ENCODE measurements at places on chromosomes 3 and 15.

GRCh38 chr15:48759921-48760320 lies 50.9 kb downstream of the CEP152 start:
- DNase-seq = no peak

DNA sequence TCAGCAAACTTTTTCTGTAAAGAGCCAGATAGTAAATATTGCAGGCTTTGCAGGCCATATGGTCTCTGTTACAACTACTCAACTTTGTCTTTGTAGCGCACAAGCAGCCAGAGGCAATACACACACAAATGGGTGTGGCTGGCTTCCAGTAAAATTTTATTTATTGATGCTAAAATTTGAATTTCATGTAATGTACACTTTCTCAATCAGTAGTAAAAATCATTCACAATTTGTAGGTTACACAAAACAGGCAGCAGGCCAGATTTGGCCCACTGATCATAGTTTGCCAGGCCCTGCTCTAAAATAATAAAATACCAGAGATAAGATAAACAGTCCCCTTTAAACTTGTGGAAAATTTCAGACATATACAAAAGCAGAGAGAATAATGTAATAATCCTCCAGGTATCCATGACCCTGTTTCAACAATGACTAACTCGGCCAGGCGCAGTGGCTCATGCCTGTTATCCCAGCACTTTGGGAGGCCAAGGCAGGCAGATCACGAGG lies 330.3 kb downstream of the SHQ1 start:
- DNase-seq = no peak

DNA sequence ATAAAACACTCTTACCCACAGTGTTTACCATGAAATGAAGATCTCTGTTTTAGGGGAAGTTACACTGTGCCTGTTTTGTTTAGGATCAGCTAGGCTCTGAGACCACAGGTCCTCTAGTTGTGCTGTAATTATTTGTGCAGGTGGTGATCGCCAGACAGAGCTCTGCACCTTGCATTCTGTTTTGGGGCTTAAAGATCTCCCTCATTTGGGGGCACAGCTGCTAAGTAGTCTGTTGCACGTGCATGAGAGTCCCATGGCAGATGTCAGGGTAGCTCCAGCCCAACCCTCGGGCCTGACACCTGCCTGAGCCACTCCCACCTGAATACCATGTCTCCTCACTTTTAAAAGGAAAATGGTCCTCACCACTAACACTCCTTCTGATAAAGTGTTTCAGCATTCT lies 12.4 kb downstream of the C3orf20 start:
- no peak for DNase-seq

- no peak for DNase-seq
Observed at GRCh38 chr3:29141197-29141917, 139.5 kb upstream of the RBMS3 start.

DNA sequence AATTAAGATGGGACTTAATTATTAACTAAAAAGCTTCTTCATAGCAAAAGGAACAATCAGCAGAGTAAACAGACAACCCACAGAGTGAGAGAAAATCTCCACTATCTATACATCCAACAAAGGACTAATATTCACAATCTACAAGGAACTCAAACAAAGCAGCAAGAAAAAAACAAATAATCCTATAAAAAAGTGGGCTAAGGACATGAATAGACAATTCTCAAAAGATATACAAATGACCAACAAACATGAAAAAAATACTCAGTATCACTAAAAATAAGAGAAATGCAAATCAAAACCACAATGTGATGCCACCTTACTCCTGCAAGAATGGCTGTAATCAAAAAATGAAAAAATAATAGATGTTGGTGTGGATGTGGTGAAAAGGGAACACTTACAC lies 103.3 kb downstream of the TBL1XR1 start:
- DNase-seq = no peak

DNA sequence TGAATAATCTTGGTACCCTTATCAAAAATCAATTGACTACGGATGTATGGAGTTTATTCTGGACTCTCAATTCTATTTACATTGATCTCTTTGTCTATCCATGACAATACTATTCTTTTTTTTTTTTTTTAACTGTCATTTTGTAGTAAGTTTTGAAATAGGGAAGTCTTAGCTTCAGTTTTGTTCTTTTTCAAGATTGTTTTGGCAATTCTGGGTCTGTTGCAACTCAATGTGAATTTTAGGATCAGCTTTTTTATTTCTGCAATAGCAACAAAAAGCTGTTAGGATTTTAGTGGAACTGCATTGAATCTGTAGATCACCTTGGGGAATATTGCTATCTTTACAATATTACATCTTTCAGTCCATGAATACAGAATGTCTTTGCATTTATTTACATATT lies 21.4 kb downstream of the BTLA start:
- no peak for DNase-seq

DNA sequence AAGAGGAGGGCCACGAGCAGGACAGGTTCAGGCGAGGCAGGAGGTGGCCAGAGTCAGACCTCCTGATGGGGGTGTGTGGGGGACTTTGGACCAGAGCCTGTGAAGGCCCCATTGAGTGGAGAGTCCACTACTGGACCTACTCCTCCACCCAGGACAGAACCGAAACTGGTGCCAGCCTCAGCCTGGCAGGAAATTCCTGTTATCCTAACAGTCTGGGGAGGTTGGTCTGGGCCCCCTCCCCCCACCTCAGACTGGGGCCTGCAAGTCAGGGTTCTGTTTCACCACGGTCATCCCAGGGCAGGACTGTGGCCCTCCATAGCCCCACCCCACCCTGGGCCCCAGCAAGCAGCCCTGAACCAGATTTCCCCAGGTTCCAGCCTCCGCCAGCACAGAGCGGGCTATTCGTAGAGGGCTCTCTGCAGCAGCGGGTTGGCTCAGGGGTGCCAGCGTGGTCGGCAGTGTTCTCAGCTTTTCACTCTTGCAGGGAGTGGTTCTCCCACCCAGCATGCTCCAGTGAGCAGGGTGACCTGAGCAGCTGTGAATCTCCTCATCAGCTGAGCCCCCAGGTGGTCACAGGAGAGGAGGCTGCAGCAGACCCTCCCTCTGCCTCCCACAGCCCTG lies 217.3 kb downstream of the TBC1D2B start:
- DNase-seq = no peak

- no peak for DNase-seq
Observed at GRCh38 chr3:188476935-188477334, 323.0 kb downstream of the LPP start.

DNA sequence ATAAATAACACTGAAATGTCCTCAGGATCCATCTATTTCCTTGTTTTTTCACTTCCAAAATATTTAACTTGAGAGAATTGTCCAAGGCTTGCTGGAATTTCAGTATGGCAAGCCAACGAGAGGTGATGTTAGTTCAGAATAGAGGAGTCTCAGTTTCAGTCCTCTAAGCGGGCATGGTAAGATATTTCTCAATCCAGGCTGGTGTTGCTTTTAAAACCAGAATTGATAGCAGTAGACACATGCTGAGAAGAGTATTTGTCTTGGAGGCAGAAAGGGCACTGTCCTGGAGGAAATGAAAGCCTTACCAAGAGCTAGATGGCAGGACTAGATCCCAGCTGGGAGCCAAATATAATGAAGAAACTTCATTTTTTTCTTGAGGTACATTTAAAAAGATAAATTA lies 23.1 kb downstream of the PHLDB2 start:
- no peak for DNase-seq

DNA sequence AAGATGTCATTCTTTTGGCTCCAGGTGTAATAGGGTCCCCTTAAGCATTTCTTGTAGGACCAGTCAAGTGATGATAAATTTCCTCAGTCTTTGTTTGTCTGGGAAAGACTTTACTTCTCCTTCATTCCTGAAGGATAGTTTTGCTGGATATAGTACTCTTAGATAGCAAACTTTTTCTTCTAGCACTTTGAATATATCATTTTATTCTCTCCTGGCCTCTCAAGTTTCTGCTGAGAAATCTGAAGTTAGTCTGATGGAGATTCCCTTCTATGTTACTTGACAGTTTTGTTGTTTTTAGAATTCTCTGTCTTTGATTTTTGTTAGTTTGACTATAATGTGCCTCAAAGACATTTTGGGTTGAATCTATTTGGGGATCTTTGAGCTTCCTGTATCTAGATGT lies 181.2 kb upstream of the HES1 start:
- DNase-seq = no peak

GRCh38 chr15:57578288-57578900 lies 13.3 kb upstream of the MYZAP start:
- no peak for DNase-seq

- DNase-seq = no peak
Observed at GRCh38 chr15:83999396-84000135, 236.0 kb upstream of the GOLGA6L4 start.

GRCh38 chr3:151743855-151744254 lies 10.1 kb downstream of the AADACL2 start:
- no peak for DNase-seq

DNA sequence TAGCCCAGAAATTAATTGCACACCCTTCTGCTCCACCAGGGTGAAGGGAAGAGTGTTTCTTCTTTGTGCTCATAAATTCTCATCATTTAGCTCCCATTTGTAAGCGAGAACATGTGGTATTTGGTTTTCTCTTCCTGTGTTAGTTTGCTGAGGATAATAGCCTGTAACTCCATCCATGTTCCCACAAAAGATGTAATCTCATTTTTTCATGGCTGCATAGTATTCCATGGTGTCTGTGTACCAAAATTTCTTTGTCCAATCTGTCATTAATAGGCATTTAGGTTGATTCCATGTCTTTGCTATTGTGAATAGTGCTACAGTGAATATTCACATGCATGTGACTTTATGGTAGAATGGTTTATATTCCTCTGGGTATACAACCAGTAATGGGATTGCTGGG lies 86.8 kb downstream of the DTWD1 start:
- no peak for DNase-seq

- DNase-seq = no peak
Observed at GRCh38 chr3:53606793-53607192, 112.4 kb downstream of the CACNA1D start.

DNA sequence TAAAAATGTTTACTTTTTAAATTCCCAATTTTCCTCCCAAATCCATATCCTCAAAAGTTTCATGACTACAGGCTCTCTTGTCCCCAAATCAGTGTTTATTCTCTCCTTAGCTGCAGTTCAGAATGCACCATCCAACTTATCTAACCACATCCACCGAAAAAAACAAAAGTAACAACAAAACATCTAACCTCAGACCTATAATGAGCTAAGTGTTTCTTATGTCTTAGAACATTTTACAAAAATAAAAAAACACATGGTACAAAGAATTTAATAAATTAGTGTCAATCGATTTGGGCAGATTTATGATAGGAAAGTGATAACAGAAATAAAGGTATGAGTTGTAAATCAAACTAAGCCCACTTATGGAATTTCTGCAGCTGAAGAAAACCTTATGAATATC lies 13.6 kb downstream of the SATB1 start:
- DNase-seq = no peak

- DNase-seq = no peak
Observed at GRCh38 chr3:157067114-157067513, 92.8 kb downstream of the CCNL1 start.

GRCh38 chr3:174191380-174191779 lies 667.8 kb upstream of the NAALADL2 start:
- DNase-seq = no peak

GRCh38 chr3:171267104-171267503 lies 193.1 kb downstream of the TNIK start:
- no peak for DNase-seq

- DNase-seq = no peak
Observed at GRCh38 chr3:172607305-172608121, 84.3 kb upstream of the TNFSF10 start.

DNA sequence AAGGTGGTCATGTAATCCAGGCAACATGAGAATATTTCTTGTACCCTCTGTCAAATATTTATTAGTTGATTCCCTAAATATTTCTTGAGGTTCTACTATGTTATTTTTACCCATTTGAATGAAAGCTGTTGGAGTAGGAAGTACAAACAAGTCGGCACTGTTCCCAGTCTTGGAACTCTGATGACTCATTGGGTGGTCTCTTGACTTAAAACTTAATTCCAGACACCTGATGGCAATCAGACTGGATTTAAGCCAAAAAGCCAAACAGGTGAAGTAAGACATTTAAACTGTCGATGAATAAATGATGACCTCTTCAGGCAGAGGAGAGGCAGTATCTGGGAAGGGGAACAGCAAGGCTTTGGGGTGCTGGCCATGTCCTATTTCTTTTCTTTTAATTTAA lies 22.8 kb downstream of the C2CD4A start:
- no peak for DNase-seq

DNA sequence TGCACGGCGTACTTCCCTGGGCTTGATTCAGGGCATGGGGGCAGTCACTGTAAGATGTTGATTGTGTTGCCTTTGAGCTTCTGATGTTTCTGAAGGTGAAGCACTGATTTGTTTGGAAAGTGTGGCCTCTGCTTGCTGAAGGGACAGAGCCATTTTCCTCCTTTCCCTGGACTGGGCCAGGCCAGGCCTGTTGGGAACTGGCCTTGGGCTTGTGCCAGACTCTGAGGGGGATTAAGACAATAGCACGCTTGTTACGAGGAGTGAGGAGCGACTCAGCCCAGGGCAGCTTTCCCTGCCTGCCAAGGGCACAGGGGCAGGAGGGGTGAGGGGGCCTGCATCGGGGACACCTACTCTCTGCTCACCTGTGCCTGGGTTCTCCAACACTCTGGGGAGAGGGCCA lies 42.9 kb downstream of the LINGO1 start:
- no peak for DNase-seq

DNA sequence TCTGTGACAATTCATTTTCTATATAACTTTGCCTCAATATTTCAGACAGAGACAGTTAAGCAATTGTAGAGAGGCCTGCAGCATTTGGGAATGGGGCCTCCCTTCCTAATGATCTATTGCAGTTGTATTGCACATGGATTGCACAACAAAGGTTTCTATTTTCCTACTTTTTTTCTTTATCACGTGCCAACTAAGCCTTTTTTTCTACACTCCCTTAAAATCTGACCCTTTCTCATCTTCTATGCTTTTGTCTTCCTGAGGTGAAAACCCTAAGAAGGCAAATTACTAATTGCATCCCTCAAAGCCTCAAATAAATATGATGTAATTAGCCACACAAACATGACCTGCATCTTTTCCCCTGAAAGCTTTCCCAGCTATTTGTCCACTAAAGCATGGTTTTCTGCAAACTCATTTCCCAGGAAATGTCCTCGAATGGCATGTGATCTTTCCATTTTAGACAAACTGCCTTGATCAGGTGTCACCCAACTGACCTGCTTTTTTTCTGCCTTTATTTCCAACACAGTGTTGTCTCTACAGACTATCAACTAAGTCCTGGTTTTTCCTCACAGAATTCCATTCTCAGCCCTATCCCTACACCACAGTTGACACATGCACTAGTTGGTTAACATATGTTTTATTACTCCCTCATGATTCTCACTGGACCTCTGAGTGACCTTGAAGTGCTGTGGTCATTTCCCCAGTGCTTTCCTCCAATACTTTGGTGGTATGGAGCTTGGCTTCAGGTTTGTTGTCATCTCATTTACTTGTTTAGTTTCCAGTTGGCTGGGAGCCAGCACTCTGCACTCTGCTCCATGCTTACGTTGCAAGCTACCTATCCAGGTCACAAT lies 31.9 kb upstream of the TSC22D2 start:
- DNase-seq = peak; percentile 65

GRCh38 chr3:189233225-189233858 lies 61.6 kb downstream of the TPRG1 start:
- DNase-seq = peak; percentile 37

Measured in AG09309 (cell line).